ENCODE measurements at places on chromosomes 3 and 15.
A peak's percentile ranks its signal among the peaks of the same experiment; 100 is the strongest.

- DNase-seq = no peak
These were observed 140.4 kb downstream of the NEK10 start for GRCh38 chr3:27228805-27229204.

DNA sequence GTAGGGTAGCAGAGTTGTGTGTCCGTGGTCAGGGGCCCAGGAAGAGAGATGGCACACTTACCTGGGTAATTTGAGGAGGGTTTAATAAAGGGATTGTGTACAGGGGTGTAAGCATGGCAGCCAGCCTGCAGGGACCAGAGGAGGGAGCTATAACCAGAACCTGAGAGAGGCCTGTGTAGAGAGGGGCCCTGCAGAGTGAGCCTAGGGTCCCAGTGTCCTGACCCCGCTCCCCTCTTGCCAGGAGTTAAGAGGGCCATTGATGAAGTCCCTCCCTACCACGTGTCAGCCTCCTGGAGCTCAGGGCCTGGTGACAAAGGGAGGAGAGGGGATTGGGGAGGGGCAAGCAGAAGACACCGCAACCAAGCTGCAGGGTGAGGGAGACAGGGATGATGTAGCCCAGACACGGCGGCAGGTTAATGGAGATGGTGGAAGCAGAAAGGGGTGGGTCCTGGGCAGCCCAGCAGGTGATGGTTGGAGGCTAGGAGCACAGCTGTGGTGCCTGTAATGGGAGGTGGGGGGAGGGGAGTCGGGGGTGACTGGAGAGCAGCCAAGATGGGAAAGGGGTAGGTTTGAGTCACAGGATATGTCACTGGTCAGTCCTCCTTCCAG lies 165.4 kb upstream of the TOPAZ1 start:
- DNase-seq = peak; percentile 38

- no peak for DNase-seq
These were observed 208.3 kb downstream of the TBC1D2B start for GRCh38 chr15:77869021-77869895.

GRCh38 chr3:122247825-122248185 lies 64.3 kb downstream of the CASR start:
- no peak for DNase-seq

GRCh38 chr3:192816351-192816750 lies 89.0 kb upstream of the FGF12 start:
- DNase-seq = no peak

GRCh38 chr3:70064194-70064779 lies 64.8 kb downstream of the SAMMSON start:
- no peak for DNase-seq

- no peak for DNase-seq
These were observed 223.5 kb upstream of the PROK2 start for GRCh38 chr3:72008226-72008996.

DNA sequence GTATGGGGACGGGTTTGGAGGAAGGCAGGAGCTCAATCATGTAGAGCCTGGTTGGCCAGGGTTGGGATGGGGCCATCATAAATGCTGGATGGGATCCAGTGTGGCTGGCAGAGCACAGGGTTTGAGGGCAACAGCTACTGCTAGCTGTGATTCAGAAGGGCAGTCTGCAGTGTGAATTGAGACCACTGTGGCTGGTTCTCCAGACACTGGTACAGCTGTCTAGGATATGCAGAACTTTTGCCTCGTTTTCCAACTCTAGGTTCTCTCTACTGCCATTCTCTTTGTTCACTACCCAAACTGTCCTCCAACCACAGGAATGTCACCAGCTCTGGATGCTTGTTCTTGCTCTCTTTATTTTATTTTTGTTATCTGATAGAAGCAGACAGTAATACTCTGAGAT lies 543.6 kb downstream of the AGBL1 start:
- no peak for DNase-seq

DNA sequence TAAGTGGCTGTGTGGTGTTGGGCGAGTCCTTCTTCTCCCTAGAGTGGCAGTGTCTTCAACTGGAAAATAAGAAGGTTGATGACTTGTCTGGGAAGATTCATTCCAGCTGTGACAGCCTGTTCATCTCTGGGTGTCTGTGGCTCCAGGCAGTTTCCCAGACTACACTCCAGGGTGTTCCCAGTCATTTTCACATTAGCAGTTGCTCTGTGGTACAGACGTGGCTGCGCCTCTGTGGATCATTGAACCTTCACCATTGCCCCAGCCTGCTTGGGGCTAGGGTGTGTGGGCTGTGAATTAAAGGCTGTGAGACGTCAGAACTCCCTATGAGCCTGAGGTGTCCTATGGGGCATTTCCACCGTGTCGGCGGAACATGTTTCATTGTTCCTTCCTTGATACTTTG lies 239.6 kb upstream of the NR2E3 start:
- no peak for DNase-seq

GRCh38 chr3:144762091-144762490 lies 790.5 kb downstream of the DIPK2A start:
- no peak for DNase-seq

DNA sequence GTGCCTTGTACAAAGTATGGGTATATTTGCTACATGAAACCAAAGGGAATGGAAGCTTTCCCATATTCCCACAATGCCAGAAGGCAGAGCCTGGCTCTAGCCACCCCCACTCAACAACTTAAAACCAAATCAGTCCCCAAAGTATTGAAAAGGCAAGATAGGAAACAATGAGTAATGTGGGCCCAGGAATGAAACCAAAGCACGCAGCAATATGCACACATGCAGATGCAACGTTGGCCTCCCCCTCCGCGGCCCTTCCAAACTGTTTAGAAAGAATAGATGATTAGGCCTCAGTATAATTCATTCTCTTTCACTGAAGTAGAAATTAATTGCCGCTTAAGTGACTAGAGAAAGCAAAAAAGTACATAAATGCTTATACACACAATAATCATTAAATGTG lies 59.1 kb downstream of the THRB start:
- no peak for DNase-seq

Measured in ecto neural progenitor cell (in vitro differentiated cells).